ENCODE measurements at places on chromosomes 2 and 18.

GRCh38 chr2:99679518-99679917 is 189.7 kb upstream of the REV1 start:
- DNase-seq: no peak

GRCh38 chr18:13036622-13037320 is 45.6 kb downstream of the CEP192 start:
- no peak for DNase-seq

GRCh38 chr18:76953583-76954233 is 131.4 kb downstream of the ZNF236 start:
- no peak for DNase-seq

DNA sequence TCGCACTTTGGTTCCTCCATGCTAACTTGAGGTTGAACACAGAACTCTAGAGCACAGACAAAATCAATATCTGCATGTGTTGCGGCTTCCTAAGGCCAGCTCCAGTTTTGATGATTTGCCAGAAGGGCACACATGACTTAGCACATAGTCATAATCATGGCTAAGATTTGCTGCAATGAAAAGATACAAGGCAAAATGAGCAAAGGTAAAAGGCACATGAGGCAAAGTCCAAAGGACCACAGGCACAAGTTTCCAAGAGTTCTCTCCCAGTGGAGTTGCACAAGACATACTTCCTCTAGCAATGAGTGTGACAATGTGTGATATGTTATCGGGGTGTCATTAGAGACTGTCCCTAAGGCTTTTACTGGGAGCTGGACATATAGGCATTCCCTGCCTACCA is 24.2 kb upstream of the CXXC1 start:
- no peak for DNase-seq

GRCh38 chr2:98565941-98566340 is 42.4 kb downstream of the COA5 start:
- no peak for DNase-seq

- no peak for DNase-seq
These were observed 14.1 kb upstream of the OTOS start for GRCh38 chr2:240154606-240155005.

- DNase-seq: no peak
These were observed 31.1 kb downstream of the EFR3B start for GRCh38 chr2:25073025-25073424.

GRCh38 chr18:69402533-69402989 is 1.9 kb downstream of the DOK6 start:
- DNase-seq: no peak

DNA sequence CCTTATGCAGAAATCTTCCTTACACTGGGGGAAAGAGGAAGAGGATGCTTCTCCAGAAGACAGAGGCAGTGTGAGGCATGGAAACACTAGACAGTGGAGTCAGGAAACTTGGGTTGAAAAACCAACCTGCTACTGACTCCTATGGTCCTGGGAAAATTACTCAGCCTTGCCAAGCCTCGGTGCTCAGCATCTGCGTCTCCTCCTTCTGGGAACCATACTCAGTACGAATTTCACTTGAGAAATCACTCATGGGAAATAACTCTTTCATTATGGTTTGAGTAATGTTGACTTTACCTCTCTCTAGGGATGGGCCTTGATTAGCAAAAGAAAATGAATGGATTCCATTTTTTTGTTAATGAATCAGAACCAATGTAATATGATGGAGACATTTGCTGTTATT is 96.5 kb downstream of the KCNE4 start:
- no peak for DNase-seq

- DNase-seq: no peak
These were observed 22.7 kb downstream of the BCL11A start for GRCh38 chr2:60530660-60531281.

GRCh38 chr2:25251422-25252273 is 83.3 kb upstream of the POMC start:
- DNase-seq: peak; percentile 62

DNA sequence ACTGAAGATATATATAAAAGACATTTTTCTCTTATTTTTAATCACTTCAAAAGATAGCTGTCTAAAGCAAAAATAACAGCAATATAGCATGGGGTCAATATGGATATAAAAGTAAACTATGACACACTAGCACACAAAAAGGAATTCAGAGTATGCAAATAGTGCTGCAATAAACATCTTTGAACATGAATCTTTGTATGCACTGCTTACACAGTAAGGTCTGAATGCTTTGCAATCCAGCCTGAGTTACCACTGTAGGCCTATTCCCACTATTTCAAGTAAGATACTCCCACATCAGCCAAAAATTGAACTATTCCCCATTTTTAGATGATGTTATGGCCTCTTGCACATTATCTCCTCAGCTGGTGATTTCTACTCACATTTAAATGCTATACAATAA is 27.4 kb upstream of the ERCC3 start:
- no peak for DNase-seq

GRCh38 chr18:76364282-76365259 is 130.5 kb downstream of the ZNF516 start:
- DNase-seq: no peak

DNA sequence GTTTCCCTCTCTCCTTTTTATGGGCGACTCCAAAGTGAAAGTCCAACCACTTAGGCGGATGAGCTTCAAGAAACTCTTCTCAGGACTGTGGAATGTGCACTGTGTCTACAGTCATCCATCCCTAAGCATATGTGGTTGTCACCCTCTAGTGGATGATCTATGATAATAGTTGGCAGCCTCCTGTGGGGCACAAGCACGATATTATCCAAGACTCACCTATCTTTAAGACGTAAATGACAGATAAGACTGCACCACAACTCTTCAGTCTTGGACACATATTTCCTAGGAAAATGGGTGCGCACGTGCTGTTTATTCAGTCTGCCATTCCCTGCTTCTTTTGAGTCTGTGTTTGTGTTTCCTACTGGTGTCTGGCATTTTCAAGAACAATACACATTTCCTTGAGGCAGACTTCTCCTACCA is 145.5 kb upstream of the CTAGE1 start:
- no peak for DNase-seq

- no peak for DNase-seq
These were observed 102.3 kb upstream of the CD302 start for GRCh38 chr2:159900343-159900742.

GRCh38 chr2:9103663-9104277 is 100.3 kb upstream of the MBOAT2 start:
- no peak for DNase-seq

GRCh38 chr2:65016789-65017188 is 27.6 kb downstream of the SLC1A4 start:
- no peak for DNase-seq

DNA sequence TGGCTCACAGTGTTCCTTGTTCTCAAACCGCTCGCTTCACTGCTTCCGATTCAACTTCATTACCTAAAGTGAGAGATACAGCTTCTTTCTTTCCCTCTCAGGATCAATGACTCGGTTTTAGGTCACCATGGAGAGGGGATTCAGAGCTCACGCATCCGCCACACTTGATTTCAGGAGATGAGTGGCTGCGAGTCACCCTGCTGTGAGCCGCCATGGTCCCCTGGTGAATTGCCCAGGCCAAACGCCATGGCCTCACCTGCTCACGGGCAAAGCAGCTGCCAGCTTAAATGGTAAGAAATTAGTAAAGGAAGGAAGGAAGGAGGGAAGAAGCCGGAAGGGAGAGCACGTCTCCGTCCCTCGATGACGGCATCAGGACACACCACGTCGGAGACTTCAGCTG is 60.5 kb downstream of the ADNP2 start:
- DNase-seq: no peak

DNA sequence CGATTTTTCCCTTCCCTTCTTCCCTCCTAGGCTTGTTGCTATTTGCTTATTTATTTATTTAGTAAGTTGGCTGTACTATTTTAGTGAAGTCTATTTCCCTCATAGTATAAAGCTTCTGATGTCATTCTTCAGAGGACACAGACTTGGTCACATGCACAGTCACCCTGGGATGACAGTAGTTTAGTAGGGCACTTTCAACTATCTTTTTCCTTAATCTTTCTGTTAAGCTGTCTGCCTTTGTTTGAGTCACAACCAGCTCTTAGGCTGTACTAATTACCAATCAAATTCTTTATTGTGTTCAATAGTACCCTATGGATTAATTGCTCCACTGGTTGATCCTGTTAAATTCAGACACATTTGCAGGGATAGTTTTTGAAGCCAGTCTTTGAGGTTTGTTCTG is 26.9 kb upstream of the RAB31 start:
- DNase-seq: no peak

GRCh38 chr2:239587841-239588240 is 187.0 kb upstream of the HDAC4 start:
- DNase-seq: no peak

DNA sequence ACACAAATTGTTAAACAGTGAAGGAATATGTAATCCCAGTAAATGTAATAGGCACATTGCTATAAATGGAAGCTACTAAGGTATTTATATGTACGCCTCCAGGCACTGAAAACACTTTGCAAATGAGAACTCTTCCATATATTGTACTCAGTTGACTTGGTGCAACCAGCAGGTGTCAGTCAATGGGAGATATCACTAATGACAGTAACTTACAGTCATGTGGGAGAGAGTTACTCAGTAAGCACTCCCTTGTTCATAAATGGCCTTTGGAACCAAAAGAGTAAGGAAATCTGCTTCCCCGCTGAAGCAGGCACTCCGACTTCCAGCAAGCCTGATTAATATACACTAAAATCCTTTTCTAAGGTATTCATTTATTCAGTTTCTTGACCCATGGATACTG is 5.9 kb downstream of the MDH1 start:
- DNase-seq: no peak

DNA sequence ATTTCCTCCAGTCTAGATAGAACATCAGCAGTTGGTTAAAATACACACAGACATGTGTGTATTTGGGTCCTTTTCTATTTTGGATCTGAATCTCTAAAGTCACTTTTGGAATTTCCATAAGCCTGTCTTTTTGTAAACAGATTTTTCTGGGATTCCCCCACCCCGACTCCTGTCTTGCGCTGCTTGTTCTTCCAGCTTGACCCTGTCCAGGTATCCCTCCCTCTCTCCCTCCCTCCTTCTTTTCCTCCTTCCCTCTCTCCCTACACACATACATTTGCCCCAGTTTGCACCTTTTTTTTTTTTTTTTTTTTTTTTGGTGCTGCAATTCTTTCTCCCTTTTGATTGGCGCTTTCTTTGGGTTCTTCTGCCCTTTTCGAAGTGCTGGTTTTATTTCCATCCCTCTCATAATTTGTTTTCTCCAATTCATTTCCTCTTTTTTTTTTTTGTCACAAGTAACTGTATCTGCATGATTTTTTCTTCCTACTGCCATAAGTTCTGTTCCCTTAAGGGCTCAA is 114.8 kb upstream of the SERTAD2 start:
- no peak for DNase-seq

DNA sequence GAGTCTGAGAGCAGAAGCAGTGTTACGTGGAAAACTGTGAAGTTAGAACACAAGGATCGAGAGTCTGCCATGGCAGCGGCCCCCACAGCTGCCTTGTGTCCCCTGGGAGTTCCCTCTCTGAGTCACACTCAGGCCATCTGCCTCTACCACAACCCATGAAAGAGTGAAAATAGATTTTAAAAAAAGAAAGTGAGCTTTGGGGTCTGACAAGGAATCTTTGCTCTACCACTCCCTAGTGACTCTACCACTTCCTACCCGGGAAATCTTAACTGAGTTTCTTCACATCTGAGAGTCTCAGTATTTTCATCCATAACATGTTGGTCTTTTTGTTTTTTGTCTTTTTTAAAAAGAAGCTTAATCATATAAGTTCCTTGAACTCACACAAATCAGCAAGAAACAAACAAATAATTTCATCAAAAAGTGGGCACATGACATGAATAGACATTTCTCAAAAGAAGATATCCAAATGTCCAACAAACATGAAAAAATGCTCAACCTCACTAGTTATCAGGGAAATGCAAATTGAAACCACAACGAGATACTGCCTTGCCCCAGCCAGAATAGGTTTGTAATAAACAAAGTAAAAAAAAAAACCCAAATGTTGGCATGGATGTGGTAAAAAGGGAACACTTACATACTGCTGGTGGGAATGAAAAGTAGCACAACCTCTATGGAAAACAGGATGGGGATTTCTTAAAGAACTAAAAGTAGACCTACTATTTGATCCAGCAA is 2.4 kb upstream of the MSGN1 start:
- no peak for DNase-seq

DNA sequence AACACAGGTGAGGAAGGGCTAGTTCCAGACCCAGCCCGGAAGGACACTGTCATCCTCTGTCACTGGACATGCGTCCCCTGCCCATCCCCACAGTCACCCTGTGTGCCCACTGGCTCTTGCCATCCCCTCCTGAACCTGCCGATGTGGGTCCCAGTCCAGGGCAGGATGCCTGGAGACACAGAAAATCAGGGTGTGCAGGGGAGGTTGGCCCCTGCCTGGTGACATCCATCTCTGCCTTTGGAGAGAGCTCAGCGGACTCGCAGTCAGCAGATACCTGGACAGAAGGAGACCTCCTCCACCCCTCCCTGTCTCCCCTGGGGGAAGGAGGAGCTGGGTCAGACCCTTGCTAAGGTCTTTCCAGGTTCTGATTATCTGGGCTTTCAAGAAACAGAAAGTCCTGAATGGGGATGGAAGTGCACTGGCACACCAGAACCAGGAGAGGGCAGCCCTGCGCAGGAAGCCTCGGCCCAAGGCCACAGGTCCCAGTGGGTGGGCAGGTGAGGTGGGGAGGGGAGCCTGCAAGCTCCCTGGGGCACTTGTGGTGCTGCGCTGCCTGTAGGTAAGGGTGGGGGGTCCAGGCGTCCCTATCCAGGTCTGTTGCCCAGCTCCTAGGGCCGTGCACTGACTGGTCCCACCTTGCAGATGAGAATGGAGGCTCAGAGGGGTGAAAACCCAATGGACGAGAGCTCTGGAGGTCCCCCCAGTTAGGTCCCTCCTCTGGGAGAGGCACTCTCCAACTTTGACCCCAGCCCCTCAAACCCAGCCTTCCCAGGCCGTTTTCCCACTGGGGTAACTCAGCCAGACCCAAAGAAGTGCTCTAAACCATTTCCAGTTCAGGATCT is 9.7 kb upstream of the OTOS start:
- DNase-seq: peak; percentile 41

GRCh38 chr2:176324862-176325261 is 55.6 kb downstream of the MTX2 start:
- DNase-seq: no peak

DNA sequence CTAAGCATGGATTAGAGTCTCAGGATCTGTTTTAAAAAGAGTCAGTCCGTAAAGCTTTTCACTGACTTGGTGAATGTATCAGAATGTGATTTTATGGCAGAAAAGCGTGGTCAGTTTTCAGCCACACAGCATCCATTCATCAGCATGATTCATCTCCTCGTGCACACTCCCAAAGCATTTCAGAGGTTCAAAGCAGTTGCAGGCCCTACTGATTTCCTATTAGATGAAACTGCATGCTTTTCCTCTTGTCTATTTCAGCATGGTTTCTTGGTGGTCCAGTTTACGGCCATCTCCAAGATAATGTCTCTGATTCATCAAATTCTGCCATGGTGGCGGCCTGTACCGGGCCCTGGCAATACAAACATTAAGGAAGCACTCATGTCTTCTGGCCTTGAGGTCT is 4.8 kb upstream of the PARD6G start:
- no peak for DNase-seq

Data from CD8-positive, alpha-beta T cell (primary cell).